ENCODE measurements at places on chromosomes 4 and X.

DNA sequence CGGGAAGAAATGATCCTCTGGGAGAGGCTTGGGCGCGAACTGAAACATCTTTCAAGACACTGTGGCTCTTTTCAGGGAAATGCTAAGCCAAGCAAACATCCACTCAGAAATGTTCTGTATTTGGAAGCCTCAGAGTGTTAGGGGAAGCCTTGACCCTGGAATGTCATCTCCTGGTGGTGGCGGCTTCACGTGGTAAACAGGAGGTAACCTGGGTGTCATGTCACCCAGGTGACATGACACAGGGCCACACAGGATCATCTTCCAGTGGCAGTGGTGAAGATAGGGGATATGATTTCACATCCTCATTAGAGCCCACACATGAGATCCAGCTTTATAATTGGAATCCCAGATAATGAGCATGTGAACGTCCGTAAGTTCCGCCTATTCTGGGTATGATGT, 140.0 kb downstream of the TBL1X start:
- DNase-seq, result no peak

- peak; percentile 90 for DNase-seq
Observed at GRCh38 chr4:76984788-76985211, 35.2 kb downstream of the SEPTIN11 start.

DNA sequence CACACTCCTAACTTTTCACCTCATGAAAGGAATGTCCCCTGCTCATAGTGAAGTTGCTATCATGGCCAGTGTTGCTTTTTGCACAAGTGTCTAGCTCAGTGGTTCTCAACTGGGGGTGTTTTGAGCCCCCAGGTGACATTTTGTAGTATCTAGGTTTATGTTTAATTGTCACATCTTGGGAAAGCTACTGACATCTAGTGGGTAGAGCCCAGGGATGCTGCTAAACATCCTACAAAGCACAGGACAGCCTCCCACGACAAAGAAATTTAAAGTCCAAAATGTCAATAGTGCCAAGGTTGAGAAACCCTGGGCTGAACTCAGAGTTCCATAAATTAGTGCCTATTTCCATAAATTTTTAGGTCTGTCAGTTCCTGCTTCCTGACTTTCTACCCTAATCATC, 70.7 kb upstream of the HCCS start:
- no peak for DNase-seq

DNA sequence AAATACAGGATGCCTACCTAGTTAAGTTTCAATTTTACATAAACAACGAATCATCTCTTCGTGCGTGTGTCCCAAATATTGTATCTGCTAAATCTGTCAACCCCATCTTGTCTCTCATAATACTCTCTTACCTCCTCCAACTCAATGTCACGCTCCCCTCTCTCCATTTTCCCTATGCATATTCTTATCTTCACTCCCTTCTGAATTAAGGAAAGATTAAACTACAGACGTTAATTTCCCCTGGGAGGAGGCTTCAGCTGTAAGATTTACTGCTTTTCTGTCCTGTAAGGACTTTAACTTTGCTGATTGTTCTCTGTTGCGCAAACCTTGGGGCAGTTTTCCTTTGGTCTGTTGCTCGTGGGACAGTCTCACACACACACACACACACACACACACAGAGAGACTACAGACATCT, 455 bp upstream of the ABCB7 start:
- no peak for DNase-seq

DNA sequence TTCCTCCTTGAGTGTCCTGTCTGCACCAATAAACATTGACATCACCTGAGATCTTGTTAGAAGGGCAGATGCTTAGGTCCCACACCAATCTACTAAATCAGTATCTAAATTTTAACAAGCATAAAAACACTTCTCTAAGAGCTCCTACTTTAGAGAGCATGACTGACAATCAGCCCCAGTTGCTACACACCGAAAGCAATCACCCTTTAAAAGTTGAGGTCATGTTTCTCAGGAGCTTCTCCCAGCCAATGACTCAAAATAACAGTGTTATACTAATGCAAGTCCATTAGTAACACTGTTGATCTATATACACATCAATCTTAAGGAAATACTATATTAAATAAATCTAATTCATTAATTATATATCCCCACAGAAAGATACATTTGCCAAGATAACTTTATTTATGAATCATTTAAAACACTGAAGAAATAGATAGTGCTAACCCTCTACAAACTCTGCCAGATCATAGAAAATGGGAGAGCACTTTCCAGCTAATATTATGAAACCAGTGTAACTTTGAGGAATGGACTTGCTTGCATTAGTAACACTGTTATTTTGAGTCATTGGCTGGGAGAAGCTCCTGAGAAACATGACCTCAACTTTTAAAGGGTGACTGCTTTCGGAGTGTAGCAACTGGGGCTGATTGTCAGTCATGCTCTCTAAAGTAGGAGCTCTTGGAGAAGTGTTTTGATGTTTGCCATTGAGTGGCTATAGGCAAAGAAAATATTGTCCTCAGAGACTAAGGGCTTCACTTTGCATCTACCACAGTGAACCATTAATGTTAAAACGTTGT, 109.8 kb upstream of the HDX start:
- DNase-seq, result no peak

GRCh38 chrX:130179579-130180215, 7.9 kb downstream of the RAB33A start:
- no peak for DNase-seq

DNA sequence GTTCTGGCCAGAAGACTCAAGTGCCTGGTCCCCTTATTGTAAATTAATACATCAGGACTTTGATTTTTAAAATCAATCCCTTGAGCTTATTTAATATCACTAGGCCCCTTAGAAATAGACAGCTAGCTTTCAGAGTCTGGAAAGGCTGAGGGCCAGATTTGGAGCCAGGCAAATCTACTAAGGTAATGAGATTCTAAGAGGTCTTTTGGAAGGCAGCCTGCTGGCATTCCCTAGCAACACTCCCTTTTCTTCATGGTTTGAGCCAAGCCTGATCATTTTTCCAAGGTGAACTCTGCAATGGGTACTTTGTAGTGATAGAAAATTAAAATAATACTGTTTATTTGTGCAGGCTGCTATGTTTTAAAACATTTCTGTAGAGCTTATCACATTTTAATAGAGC, 378.5 kb downstream of the FAT4 start:
- no peak for DNase-seq

GRCh38 chrX:40154853-40155588, 57.3 kb upstream of the BCOR start:
- DNase-seq, result peak; percentile 51

DNA sequence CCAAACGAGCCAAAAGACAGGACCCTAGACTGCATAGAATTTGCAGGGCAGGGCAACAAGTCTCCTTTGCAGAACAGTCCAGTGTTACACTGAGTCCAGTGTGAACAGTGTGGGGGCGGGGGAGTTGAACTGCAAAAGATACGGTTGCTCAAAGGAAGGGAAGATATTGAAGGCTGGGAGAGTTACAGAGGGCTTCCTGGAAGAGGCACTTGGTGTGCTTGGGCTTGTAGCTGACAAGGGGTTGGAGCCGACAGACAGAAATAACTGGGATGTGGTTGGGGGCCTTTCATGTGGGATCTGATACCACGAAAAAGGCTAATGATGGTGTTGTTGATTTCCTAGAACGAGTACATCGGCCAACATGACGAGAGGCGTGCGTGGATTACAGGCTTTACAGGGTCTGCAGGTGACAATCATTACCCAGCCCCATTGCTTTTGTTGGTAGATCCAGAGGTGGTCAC, 6.1 kb downstream of the XPNPEP2 start:
- no peak for DNase-seq

DNA sequence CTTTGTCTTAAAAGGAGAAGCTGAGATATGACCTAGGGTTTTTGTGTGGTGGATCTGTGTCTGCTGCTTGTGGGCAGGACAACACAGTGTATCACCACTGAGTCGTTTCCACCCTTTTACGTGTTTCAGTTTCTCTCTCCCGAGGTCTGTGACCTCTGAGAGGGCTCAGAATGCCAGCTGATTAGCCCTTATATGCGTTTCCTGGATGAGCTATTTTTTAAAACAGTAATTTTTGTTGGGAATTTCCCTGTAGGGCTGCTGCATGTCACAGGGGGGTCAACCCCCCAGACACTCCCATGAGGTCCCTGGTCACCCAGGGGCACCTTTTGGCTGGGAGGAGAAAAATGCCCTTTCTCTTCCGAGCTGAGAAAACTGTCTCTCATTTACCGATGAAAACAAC, 170.4 kb upstream of the CASK start:
- DNase-seq, result no peak

- DNase-seq, result no peak
Observed at GRCh38 chrX:123570011-123570590, 162.8 kb downstream of the THOC2 start.

DNA sequence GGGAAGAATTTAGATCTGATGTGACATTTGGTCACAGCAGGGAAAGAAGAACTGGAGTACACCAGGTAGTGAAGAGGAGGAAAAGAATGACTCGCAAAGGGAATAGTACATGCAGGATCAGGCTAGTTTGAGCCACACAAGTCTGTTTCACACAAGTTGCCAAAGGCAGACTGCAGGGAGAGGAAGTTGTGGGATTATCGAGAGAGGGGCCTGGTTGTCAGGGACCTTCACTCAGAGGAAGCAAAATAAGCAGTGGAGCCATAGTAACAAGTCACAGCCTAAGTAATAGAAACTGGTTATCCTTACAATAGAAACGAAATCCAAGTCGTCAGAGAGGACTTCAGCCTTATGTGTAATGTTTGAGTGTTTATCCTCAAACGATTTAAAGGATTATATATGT, 316.7 kb upstream of the HTR2C start:
- no peak for DNase-seq

DNA sequence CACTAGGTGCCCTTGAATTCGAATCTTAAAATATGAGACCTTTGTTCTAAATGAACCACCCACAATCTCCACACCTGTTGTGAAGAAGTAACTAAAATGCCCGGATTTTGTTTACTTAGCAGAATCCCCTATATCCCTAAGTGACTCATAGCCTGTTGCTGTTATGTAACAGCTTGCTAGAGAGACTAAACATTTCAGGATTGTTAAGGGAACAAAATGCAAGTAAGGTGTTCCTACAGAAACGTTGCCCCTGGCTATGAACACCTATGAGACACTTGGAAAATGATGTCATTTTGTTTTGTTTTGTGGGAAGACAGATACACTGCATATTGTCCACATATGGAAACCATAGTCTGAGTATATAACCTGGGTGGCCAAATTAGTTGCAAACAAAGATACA, 24.2 kb upstream of the MXRA5 start:
- no peak for DNase-seq

DNA sequence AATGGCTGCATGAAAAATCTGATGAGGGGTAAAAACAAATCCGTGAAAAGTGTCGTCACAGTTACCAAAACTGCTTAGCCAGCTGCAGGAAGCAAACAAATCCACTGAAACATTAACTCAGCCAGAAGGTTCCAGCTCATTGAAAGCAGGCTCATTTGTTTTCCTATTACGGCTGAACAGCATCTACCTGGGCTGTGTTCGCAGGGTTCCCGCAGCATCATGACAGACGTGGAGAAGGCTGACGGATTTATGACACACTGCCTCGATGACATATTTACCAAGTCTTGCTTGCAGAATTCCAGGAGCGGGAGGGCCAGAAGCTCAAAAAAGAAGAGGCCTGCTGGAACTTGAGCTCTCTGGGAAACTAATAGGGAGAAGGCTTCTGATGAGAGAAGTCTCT, 781.1 kb downstream of the RAB28 start:
- DNase-seq, result no peak

GRCh38 chrX:12240491-12240890, 102.2 kb downstream of the FRMPD4 start:
- DNase-seq, result no peak

- DNase-seq, result no peak
Observed at GRCh38 chr4:111676533-111676932, 468.7 kb upstream of the FAM241A start.

DNA sequence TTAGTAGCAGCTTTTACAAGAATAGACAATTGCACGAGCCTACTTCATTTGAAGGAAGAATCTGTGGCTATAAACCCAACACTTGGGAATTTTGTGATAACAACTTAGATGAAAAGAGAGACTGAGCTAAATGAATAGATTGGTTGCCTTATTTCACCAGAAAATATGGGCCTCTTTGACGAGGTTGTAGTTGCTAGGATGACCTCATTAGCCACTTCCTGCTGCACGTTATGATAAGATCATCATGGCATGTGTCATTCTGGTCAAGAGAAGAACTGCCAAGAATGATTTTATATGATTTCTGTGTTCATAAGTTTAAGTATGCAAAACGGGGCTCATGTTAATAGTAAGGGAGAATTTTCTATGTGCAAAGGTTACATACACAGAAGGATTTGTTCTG, 321.9 kb upstream of the GIMD1 start:
- DNase-seq, result no peak

GRCh38 chrX:40314070-40314469, 216.3 kb upstream of the BCOR start:
- no peak for DNase-seq

GRCh38 chrX:68087526-68087925, 345.8 kb downstream of the OPHN1 start:
- no peak for DNase-seq

DNA sequence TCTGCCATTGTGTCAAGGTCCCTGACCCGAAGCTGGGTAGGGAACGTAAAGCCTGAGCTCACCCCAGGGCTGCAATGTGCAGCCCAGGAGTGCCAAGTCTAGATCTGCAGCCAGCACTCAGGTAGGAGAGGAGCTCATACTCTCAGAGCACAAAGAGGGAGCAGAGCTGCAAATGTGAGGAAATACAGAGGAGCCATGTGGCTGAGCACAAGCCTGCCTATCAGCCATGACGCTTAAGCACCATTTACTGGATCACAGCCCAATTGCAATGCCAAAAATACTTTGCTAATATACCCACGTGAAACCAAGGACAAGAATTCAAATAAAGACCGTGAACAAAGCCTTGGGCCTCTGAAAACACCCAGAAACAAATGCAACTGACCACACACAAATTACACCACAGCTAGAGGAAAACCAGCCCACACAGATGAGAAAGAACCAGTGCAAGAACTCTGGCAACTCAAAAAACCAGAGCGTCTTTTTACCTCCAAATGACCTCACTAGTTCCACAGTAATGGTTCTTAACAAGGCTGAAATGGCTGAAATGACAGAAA, 69.0 kb upstream of the HPF1 start:
- no peak for DNase-seq

- DNase-seq, result no peak
Observed at GRCh38 chr4:48596336-48596735, 106.3 kb downstream of the ZAR1 start.

DNA sequence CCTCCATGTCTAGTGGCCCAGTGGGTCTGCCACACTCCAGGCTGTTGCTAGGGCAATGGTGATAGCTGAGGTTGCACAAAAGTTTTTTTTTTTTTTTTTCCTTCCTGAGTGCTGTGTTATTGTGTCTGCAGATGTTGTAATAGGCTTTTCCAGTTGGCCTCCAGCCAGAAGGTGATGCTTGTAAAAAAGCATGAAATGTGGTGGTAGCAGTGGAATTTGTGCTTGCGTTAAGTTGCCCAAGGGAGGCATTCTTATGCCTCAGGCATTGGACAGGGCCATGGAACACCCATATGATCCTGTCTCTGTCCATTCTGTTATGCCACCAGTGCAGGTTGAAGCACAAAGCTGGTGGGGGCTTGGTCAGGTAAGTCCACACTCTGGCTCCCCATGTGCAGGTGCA, 660.5 kb upstream of the SPANXN1 start:
- DNase-seq, result no peak
